ENCODE measurements at places on chromosomes 2 and 18.

DNA sequence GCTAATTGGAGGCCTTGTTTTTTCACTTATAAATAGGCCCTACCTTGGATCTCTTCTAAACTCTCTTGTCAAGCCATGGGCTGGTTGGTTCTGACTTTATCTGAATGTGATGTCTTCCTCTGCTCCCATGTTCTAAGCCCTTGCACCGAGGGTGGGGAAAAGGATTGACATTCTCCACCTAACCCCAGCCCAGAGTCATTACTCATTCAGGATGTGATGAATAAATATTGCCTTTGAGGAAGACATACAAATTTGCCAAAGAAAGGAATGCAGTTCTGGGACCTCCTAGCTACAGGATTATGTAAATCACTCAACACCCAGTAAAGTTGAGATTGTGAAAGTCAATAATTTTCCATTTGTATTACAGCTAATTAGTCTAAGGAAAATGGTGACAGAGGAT is 142.1 kb upstream of the LYPD6 start:
- no peak for DNase-seq

GRCh38 chr2:239462191-239462515 is 61.3 kb upstream of the HDAC4 start:
- DNase-seq, result no peak

DNA sequence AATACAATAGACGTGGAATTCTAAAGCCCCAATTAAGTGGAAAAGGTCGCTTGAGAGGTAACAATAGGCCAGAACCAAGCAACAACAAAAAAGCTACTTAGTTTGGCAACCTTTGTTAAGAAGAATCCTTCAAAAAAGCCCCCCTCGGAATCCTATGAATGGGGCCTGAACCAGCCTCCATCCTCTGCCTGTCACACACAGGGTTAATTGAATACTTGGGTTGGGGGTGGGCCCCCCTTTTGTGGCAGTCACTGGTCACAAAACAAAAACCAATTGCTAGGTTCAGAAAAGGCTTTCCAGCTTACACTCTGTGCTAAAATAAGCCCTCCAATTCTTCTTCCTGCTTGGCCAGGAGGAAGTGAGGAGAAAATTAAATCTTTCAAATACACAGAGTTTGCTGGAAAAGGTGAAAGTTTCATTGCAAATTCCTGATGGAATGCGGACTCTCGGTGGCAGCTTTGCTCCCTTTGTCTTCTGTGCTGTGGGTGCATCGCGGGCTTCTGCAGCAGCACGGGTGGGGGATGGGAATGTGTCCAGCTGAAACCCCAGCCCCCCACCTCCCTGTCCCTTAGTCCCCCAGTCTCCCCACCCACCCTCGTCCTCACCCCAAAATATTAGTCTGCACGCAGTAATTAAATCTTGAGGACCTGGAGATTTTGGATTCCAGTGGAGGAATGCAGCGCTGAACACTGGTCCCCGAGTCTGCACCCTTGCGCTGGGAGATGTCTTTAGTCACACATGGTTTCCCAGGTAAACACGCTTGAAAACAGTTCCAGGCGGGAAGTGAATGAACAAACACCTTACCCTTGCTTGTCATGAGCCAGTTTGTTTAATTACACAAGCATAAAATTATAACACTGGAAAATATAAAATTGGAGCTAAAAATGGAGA is 254.3 kb downstream of the SOX11 start:
- no peak for DNase-seq

DNA sequence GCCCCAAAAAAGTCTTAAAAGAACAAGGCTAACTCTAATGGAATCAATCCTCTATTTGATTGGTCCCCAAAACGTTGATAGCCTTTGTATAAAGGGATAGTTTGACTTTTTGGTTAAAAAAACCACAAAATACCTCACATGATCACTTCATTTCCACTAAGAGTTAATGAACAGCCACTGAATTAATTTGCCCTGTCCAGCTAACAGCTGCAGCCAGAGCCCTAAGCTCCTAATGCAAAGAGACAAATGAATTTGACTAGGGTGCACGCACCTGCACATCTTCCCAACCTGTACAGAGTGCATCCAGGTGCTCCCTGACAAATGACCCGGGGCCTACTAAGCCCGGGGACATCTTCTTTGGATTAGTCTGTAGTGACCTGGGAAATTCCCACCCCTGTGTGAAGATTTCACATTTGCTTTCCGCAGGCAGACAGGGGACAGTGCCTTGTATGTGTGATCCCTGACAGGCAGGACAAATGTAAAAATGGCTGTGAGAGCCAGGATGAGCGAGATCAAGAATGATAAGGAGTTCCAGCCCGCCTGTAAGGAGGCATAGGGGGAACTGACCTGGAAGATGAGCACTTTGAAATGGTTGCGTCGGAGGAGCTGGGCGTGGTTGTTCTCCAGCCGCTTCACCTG is 893 bp downstream of the CAVIN2 start:
- DNase-seq, result no peak

GRCh38 chr2:56232912-56233311 is 49.1 kb downstream of the CCDC85A start:
- no peak for DNase-seq

DNA sequence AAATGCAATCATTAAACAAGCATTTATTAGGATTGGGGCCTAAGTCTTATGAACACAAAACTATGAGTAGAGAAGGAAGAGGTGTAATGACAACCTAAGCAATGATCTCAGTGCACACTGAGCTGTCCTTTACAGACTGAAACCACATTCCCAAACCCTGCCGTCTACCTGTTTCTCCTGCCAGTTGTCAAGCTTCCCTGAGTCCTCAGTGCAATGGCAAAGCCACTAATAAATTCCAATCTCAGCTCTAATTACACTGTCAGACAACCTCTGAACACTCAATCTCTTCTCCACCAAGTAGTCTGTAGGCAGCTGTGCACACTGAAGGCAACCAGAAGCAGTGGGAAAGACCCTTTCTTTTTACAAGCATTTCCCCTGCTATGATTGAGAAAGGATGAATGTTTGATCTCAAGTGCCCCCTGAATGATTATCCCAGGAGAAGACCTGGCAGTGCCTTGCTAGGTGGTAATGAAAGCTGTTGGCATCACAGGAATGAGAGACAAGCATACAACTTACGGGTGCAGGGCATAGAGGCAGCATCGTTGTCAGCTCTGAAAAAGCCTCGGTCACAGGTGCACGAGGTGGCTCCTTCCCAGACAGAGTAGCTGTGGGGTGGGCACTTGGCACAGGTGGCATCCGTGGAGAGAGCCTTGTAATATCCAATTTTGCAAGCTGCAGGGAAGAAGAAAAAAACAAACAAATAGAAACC is 71.4 kb downstream of the EPHA4 start:
- no peak for DNase-seq

Data from activated T-cell treated with anti-CD3 and anti-CD28 coated beads for 24 hours (primary cell).